Trophoblast cell (in vitro differentiated cells and primary cell): ENCODE measurements at places on chromosomes 16 and 17.

DNA sequence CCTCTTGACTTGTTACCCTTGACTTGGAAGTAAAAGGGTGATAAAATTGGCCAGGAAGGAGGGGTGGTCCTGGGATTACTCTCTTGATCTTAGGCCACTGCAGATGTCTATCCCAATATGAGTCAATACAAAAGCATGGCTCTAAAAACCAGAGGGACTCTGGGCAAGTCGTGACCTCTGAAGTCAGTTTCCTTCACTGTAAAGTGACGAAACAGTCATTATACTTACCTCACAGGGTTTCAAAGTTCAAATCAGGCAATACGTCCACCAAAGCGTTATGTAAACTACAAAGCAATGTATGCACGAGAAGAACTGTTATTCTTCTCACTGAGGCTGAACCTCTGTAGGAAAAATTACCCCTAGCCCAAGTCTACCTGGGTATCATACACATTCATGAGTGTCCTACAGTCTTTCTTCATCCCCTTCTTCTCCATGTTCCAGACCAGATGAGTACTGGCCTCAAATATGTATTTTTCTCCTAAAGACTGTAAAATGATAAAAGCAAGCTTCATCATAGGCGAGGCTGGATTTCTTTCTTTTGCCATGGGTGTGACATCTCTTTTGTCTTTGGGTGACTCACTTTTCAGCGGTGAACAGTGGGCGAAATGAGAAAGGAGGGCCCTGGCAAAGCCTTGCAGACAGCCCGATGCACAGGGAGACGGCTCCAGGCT lies 34.5 kb upstream of the CLEC18B start:
- no peak for DNase-seq

GRCh38 chr16:80991792-80992430 lies 14.8 kb downstream of the CMC2 start:
- no peak for DNase-seq

DNA sequence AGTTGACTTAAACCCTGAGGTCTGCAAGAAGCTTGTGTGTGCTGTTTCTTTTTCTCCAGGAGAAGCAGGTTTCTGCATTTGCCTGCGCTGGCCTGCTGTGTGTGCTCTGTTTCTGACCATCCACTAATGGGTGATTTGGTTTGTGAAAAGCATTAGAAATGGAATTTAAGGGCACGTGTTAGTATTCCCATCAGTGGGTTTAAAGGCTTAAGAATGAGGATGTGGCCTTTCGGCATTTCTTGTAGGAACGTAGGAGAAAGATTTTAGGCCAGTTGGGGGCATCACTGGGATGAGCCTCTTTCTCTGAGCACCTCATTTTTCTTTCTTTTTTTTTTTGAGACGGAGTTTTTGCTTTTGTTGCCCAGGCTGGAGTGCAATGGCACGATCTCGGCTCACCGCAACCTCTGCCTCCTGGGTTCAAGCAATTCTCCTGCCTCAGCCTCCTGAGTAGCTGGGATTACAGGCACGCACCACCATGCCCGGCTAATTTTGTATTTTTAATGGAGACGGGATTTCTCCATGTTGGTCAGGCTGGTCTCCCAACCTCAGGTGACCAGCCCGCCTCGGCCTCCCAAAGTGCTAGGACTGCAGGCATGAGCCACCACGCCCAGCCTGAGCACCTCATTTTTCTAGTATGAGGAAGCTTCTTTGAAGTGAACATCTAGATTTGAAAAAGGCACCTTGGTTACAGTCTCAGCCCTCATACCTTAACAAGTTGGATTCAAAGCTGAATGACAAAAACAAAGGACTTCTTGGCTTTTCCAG lies 110.3 kb downstream of the BANP start:
- DNase-seq = no peak

DNA sequence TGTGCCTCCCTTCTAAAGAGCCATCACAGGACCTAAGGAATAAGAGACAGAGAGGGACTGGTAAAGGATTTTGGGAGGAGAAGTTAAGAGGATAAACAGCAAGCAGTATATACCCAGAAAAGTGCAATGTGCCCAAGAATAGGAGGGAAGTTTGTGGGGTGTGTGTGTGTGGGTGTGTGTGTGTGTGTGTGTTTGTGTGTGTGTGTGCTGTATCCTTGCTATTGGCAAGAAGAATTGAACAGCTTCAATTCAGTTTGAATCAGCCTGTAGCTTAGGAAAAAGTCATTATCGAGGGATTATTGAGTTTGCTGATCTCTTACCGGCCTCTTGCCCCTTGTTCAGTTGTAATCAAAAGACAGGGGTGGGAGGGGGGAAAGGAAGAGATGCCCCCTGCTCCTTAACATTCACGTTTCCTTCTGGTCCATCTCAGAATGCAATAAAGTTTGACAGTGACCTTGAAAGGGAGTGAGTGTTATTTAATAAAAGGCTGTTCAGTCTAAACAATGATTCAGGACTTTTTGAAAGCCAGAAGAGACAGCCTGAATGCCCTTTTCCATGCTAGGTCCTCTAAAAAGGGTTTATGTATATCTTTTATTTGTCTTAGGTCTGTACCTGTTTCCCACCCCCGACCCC lies 23.9 kb upstream of the MAPT start:
- DNase-seq = no peak
